ENCODE measurements at places on chromosomes 5 and 9. TPM values are rescaled to one million over a fixed set of nuclear protein-coding genes. Genes with fewer than 3 reads are reported as not detected.

GRCh38 chr5:60340326-60340725 lies 359.6 kb downstream of the DEPDC1B start:
- no peak for DNase-seq

DNA sequence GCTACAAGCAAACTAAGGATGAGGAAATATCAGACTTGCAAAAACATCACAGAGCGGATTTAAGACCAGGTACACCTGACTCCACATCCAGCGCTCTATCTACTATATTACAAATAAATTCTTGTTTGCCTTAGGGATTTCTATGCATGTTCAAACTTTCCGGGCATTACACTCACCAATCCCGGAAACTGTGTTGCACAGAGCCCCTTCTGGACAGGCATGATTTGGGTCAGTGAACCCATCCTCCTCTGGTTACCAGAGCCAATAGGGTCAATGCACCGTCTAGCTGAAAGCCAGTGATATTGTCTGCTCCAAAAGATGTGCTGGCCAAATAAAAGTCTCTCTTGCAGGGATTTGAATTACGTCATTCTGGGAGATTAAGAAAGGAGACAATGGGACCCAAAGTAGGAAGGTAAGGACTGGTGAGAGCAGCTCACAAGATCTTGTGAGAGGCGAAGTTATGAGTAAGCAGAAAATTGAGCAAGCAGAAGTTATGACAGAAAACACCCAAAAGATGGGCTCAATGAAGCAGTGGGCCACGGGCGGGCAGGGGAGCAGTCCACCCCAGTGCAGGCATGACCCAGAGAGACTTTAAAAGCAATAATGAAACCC lies 155.8 kb upstream of the RAI14 start:
- no peak for DNase-seq

- DNase-seq = no peak
Observed at GRCh38 chr5:100855295-100855694, 47.8 kb downstream of the ST8SIA4 start.

- no peak for DNase-seq
Observed at GRCh38 chr5:50547303-50547702, 106.2 kb upstream of the EMB start.

GRCh38 chr5:57650360-57651069 lies 167.9 kb upstream of the ACTBL2 start:
- DNase-seq = peak; percentile 52

GRCh38 chr5:53418826-53419658 lies 61.4 kb upstream of the FST start:
- no peak for DNase-seq

Gene IDNK
- 14.8 TPM for polyA plus RNA-seq

Gene SLCO4C1
- 2.3 TPM for polyA plus RNA-seq

Gene MYMK
- not detected for polyA plus RNA-seq

- DNase-seq = no peak
Observed at GRCh38 chr5:152051499-152052454, 127.1 kb upstream of the GLRA1 start.

Gene NFIB
- polyA plus RNA-seq = 4.2 TPM

- no peak for DNase-seq
Observed at GRCh38 chr9:33850677-33851076, 33.7 kb downstream of the UBE2R2 start.

Gene F12
- polyA plus RNA-seq = 294 TPM

GRCh38 chr5:10701567-10702039 lies 59.4 kb downstream of the DAP start:
- DNase-seq = peak; percentile 63

DNA sequence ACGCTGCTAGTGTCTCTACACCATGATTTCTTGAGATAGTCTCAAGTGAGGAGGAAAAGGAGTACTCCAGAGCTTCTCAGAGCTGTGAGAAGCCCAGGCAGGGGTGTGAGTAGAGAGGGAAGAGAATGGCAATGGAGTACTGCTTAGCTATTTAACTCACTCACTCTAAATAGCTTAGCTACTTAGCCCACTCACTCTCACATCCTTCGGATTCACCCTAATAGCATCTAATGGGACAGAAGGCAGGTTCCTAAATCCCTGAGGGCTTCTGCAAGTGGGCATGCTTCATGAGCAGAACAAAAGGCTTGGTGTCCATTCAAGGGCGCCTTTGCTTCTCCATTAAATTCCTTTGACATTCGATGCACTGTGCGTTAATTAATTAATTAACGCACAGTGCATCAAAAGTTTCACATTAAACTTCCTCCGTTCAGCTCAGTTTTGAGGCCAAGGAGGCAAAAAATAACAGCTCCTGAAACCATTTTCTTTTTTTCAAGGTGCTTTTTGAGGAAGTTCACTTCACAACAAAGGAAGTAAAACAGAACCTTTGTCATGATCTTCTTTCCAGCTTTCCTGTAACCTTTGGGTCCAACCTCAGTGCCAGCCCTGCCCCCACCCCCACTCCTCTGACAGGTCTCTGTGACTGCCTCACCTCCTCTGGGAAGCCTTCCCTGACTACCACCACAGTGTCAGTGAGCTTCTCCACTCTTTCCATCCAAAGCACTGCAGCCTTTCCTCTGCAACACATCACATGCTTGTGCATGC lies 294.0 kb downstream of the SEC61B start:
- DNase-seq = no peak

GRCh38 chr5:98535901-98536300 lies 237.6 kb upstream of the RGMB start:
- DNase-seq = no peak
